ENCODE measurements at places on chromosomes 3 and 15.

GRCh38 chr3:8576841-8577571 lies 67.6 kb downstream of the SSUH2 start:
- DNase-seq = no peak

DNA sequence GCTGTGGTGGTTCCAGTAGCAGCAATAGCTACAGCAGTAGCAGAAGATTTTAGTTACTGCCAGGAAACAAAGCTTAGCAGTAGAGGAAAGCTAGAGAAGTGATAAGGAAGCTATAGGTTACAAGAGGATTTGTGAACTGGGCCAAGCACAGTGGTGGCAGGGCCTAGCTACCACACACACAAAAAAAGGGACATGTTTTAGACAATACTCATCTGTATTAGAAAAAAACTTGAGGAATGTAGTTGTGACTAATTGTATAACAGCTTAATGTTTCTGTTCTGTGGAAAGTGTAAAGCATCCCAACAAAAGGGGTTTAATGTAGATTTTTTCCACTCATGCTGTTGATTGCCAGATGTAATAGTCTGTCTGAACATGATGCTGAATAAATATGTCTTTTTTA lies 29.9 kb upstream of the PFN2 start:
- DNase-seq = no peak

GRCh38 chr15:51603002-51603401 lies 19.6 kb downstream of the DMXL2 start:
- DNase-seq = no peak

DNA sequence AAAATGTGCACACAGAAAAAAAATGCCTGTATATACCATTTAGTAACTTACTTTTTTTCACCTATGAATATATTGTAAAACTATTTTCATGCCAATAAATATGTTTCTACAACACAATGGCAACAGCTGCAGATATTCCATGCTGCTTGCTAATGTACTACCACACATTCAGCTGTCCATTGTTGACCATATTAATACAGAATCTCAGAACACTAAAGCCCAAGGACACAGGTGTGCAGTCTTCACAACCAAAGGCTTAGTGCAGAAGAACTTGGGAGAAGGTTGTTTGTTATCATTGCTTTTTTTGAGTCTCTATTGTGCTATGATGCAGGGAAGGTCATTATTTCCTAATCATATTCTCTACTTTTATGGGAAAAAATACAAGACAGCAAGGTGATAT lies 79.6 kb downstream of the DIPK2A start:
- DNase-seq = no peak
